Articular chondrocyte of knee joint (primary cell): ENCODE measurements at places on chromosomes 6 and 20. TPM values are rescaled to one million over a fixed set of nuclear protein-coding genes. Genes with fewer than 3 reads are reported as not detected.

Gene TOMM6
- total RNA-seq, result 77.0 and 93.5 TPM in 2 replicates

Gene JPH2
- total RNA-seq, result 0.22 and 0.52 TPM in 2 replicates

Gene IL17A
- not detected in 2 replicates for total RNA-seq

Gene SRSF3
- total RNA-seq, result 277 and 466 TPM in 2 replicates

Gene STX11
- 0.91 and 1.5 TPM in 2 replicates for total RNA-seq
